RCC 7860 (cell line): ENCODE measurements at places on chromosomes 7 and 10.

DNA sequence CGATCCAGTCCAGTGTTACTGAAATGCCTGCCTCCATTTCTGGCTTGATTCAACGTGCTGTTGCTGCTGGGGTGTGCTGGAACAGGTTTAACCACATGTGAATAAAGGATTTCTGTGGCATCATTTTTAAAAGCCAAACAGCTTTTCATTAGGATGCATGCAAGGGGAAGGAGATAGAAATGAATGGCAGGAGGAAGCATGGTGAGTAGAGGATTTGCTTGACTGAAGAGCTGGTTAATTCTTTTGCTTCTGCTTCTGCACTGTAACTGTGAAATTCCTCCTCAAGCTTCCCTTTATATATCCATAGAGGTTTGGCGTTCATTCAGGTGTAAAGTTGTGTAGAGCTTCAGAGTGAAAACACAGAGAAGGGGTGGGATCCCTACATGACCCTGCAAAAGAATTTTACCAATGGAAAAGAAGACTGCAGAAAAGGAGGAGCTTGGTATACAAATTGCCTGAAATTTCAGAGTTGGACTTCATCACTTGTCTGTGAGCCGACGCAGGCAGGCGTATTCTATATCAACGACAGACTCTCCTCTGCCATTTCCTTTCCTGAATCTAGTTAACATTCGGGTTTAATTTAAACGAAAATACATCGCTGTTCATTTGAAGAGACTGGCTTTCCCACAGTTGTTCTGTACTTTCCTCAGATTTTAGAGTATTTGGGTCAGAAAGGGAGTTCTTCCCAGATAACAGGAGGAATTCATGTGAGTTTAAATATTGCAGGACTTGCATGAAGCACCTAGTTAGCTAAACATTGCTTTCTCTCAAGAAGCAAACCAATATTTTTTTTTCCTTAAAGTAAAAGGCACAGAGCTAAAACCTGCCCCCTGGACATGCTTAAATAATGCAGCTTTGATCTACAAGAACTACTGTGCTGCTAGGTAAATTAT lies at the start of gene SOSTDC1:
Gene SOSTDC1, minus strand, starts transcription at position 270 of the 893 bp plus-strand sequence. Its CDS starts 70 bp downstream, at position 200.
- no peak for DNase-seq

DNA sequence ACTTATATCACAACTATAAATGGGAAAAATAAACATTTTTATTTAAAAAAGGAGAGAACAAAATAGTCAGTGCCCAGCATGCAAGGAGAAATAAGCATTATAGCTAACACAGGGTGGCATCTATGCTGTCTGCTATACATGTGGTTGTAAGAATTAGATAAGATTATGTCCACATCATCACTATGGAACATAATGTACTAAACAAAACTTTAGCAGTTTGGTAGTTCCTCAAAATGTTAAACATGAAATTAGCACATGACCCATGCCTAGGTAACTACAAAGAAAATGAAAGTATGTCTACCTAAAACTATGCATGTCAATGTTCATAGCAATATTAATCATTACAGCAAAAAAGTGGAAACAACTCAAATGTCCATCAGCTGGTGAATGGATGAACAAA lies 28.7 kb upstream of the RUFY2 start:
- no peak for DNase-seq

DNA sequence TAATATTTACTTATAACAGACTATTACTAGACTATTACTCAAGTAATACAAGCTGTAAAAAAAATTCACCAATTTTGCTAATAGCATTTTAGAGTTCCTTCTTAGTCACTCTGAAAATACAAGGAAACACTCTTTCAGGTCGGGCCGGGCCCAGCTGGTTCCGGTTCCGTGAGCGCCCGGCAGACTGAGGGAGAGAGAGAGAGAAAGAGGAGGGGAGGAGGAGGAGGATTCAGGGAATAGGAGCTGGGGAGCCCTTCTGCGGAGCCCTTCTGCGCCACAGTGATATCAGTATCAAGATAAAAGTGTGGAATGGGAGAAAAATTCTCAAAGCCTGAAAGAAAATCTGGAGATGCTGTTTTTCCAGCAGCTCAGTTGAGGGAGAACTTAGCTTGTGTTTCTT lies 30.5 kb upstream of the BHLHA15 start:
- no peak for DNase-seq

GRCh38 chr10:1540144-1540543 lies 197.2 kb downstream of the ADARB2 start:
- DNase-seq, result no peak

GRCh38 chr7:155935005-155935557 lies 122.8 kb upstream of the SHH start:
- DNase-seq, result no peak

DNA sequence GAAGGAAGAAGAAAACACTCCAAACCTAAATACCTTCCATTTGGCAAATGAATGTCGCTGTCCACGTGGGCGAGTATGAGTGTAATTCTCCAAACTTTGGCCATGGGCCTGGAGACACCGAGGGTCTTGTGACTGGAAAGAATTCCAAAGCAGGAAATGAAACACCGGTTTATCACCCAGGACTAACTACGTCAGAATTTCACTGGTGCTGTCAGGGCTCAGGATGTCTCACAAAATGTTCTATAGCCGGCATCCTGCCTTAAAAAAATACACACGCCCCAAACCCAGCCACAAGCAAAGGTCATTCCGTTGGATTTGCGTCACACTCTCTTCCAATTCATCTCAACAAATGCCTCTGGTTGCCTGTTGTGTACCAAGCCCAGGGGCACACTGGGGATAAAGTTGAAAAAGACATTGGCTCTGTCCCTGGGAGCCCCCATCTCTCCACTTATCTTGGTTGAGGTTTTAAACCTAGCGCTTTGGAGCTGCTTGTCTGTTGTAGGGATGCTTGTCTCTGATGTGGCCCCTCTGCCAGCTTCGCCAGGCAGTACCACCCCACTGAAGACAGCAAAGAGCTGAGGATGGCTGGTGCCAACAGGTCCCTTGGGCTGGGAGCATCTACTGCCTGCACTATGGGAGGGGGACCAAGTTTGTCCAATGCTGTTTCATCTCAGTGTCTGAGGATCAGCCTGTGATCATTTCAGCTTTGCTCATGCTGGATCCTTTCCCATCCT lies 31.2 kb downstream of the GSTO2 start:
- DNase-seq, result peak; percentile 23

GRCh38 chr10:129905553-129905952 lies 58.5 kb downstream of the EBF3 start:
- no peak for DNase-seq

GRCh38 chr10:11242443-11243387 lies 225.0 kb downstream of the CELF2 start:
- no peak for DNase-seq

DNA sequence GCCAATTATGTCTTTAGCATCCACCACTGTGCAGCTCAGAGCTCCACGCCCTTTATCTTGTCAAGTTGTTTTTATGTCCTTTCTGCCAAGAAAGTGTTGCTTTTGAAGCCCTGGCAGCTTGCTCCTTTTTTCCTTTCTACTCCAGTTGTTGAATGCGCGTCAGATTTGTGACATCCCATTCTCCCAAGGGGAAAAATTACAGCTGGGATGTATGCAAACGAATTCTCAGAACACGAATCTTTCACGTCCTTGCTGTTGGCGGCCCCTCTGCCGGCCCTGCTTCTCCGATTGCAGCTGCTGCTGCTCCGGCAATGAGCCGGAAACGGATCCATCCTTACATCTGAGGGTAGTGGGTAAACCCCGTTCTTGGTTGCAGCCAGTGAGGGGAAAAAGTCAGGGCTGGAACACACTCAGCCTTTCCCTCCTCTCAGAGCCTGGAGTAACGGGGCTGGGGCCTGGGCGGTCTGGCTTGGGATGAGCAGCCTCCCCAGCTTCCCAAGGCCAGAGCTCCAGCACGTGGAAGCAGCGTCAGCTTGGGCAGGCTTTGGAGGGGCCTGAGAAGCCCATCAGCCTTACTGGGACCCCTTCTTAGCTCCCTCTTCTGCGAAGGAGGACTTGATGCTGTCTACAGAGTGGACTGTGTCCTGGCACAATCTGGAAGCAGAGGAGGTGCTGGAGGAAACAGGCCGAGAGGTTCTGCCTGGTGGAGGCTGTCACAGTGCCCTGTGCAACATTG lies 79.0 kb upstream of the CHST15 start:
- no peak for DNase-seq

DNA sequence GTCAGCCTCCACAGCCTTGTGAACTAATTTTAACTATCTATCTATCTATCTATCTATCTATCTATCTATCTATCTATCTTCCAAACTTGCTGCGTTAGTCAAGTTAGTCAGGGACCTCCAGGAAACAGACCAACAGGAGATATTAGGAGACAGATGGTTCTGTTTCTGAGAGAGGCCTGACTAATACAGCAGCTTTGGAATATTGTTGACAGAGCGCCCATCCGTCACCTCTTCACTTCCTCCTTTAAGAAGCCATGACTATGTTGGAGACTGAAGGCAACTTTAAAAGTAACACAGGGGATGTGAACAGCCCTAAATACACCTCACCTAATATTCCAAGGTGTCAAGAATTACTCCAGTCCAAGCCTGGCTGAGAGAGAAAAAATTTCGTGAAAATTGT lies 280.9 kb upstream of the IGFBP3 start:
- DNase-seq, result peak; percentile 48

DNA sequence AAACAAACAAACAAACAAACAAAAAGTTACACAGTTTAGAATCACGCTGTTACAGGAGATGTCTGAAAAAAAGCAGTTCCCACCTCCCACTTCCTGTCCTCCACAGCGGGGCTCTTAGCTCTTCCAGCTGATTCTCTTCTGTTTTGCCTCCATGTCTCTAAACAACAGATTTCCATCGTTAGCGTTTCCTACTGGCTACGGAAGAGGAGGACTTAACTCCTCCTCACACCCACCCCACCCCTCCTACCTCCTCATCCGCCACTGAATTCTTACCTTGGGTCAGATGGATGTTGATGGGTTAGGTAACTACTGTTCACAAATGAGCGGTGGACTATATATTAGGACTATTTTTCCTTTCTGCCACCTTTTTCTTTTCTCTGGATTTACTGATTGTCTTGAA lies 36.8 kb upstream of the NUB1 start:
- DNase-seq, result no peak

- no peak for DNase-seq
These were observed 29.2 kb downstream of the PANK1 start for GRCh38 chr10:89615824-89616223.

DNA sequence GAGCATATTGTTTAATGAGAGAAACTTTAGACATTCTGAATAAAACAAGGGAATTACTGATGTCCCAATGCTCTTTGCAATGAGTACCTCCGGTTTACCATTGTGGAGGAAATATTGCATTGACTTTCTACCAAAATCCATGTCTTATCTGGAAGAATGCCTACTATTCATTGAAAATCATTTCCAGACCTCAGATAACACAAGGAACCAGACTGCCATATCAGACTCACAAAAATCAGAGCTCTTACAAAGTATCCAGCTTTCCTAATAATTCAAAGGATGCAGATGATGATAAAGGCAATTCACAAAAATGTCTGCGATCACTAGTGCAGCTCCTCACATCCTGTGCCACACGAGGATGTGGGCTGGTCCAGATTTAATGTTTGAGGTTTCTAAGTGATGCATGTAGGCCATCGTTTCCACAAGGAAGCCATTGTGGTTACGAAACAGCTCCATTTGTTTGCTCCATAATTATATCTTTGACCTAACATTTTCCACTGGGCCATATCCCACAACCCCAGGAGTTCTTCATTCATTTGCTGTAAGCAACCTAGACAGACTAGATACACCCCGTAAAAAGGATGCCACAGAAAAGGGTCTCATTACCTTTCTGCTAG lies 831.1 kb upstream of the C7orf33 start:
- DNase-seq, result no peak

- DNase-seq, result no peak
These were observed 5.2 kb upstream of the ACBD5 start for GRCh38 chr10:27245836-27246235.

GRCh38 chr10:90675621-90676020 lies 182.2 kb downstream of the HTR7 start:
- no peak for DNase-seq

GRCh38 chr10:21912625-21913024 lies 90.9 kb downstream of the DNAJC1 start:
- no peak for DNase-seq

DNA sequence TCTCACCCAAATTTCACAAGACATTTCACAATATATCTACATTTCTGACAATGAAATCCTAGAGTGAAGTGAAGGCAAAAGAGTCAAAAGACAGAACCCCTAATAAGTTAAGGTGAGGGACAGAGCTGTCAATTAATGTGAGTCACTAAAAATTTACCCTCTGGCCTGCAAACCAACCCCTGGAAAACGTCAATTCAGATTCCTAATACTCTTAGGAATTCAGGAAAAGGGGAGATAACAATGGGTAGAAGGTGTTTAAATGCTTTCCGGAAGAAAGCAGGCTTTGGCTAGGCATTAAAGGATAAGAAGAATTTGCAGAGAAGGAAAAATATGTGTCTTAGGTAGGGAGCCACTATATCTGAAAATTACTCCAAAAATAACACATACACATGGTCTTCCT lies 299.6 kb downstream of the INHBA start:
- DNase-seq, result no peak

DNA sequence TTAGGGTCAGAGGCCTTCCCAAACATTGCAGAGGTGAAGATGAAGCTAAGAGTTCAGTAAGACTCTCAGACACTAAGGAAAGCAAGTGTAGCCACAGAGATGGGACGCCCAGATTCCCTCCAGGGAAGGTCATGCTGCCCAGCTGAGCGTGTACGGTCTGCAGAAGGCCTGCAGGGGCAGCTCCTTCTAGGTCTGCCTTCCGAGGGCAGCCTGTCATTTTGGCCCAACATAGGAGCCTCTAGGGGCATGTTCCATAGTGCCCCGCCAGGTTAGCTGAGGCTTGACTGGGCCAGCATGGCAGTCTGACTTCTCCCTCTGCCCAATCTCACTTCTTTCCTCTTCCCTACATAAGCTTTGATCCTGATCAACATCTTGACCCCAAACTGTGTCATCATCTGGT lies 130.7 kb downstream of the PIP4K2A start:
- DNase-seq, result no peak

DNA sequence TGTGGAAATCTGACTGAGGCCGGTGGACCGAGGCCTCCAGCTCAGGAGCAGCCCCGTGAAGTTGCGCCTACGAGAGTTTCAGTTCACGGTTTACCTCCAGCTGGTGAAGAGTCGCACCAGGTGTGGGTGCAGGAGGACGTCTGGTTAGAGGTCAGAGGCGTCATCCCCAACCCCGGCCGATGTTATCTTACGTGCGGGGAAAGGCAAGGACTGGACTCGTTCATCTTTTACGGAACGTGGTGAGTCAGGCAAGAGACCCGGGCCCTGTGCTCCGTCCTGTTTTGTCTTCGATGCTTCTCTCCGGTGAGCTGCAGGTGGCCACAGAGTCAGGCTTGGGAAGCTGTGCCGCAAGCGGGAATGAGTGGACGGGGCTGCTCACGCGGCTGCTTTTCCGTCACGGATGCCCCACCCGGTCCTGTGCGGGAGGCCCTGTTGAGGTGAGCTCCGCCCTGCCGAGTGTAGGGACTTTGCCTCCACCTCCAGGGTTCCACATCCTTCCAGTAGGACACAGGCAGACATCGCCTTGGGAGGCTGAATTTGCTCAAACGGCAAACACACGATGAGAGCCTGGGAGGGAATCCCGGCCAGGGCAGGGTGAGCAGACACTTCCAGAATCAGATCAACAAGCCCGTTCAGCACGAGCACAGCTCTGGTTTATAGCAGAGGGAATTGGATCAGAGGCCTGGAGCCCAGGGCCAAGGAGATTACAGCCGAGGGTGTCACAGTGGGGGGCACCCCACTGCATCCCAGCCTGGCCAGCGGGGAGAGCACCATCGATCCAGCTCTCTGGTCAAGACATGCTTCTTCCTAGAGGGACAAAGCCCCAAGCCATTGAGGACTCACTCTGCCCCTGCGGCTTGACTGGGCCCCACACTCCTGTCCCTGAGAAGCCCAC lies 50.1 kb upstream of the INPP5A start:
- no peak for DNase-seq

- DNase-seq, result peak; percentile 90
These were observed 144.4 kb downstream of the ARID5B start for GRCh38 chr10:62045765-62046521.
